ENCODE measurements at places on chromosomes 1 and 21. TPM values are rescaled to one million over a fixed set of nuclear protein-coding genes. Genes with fewer than 3 reads are reported as not detected.

The ANKRD34A gene
- polyA plus RNA-seq = 0.64 TPM

The HSD3B2 gene
- polyA plus RNA-seq = not detected

The CTSE gene
- not detected for polyA plus RNA-seq

The SAMD13 gene
- polyA plus RNA-seq = not detected

The HNRNPCL2 gene
- polyA plus RNA-seq = not detected

The SPATA6 gene
- 2.2 TPM for polyA plus RNA-seq

The RPE65 gene
- not detected for polyA plus RNA-seq

The PIK3R3 gene
- polyA plus RNA-seq = 0.24 TPM

The SIPA1L2 gene
- polyA plus RNA-seq = not detected

The GOLT1A gene
- not detected for polyA plus RNA-seq

The FBXO2 gene
- 18.0 TPM for polyA plus RNA-seq

The APH1A gene
- polyA plus RNA-seq = 78.4 TPM

The OLFML3 gene
- polyA plus RNA-seq = not detected

The NOS1AP gene
- polyA plus RNA-seq = not detected

The MAST2 gene
- polyA plus RNA-seq = 3.1 TPM

The STYXL2 gene
- polyA plus RNA-seq = not detected

The CRP gene
- not detected for polyA plus RNA-seq

The PCP4 gene
- not detected for polyA plus RNA-seq

The PSMB4 gene
- polyA plus RNA-seq = 69.1 TPM

The KRTAP21-2 gene
- polyA plus RNA-seq = not detected

The KRTAP7-1 gene
- not detected for polyA plus RNA-seq

The REN gene
- not detected for polyA plus RNA-seq

The UBE2U gene
- polyA plus RNA-seq = not detected

The GBP5 gene
- 8.9 TPM for polyA plus RNA-seq

The OR14K1 gene
- not detected for polyA plus RNA-seq

The PDZK1 gene
- 0.30 TPM for polyA plus RNA-seq

The L1TD1 gene
- 0.56 TPM for polyA plus RNA-seq

The CD1E gene
- not detected for polyA plus RNA-seq

The TNFRSF18 gene
- 3.5 TPM for polyA plus RNA-seq

The CSF3R gene
- polyA plus RNA-seq = 1.9 TPM

The MEAF6 gene
- polyA plus RNA-seq = 151 TPM

The LDLRAD2 gene
- 0.69 TPM for polyA plus RNA-seq

The FCGR2B gene
- 235 TPM for polyA plus RNA-seq

The IRF6 gene
- polyA plus RNA-seq = 0.93 TPM

The KLF17 gene
- polyA plus RNA-seq = not detected

The SLAMF8 gene
- polyA plus RNA-seq = not detected

The MTX1 gene
- 41.7 TPM for polyA plus RNA-seq

The C1orf87 gene
- not detected for polyA plus RNA-seq

The GLUL gene
- polyA plus RNA-seq = 26.2 TPM

The MROH7 gene
- not detected for polyA plus RNA-seq

The ZFP69 gene
- polyA plus RNA-seq = 5.7 TPM

The RGS2 gene
- polyA plus RNA-seq = 244 TPM

The MYOG gene
- polyA plus RNA-seq = not detected

The SLC5A3 gene
- 0.93 TPM for polyA plus RNA-seq

The RUSC1 gene
- polyA plus RNA-seq = 8.9 TPM

The CLCA1 gene
- not detected for polyA plus RNA-seq

The CREB3L4 gene
- 6.5 TPM for polyA plus RNA-seq

The ADAMTS1 gene
- polyA plus RNA-seq = not detected

The CEP350 gene
- polyA plus RNA-seq = 61.1 TPM

The SLC37A1 gene
- polyA plus RNA-seq = 14.8 TPM

The RHBDL2 gene
- polyA plus RNA-seq = not detected

The TDRD10 gene
- polyA plus RNA-seq = not detected

The GJA8 gene
- not detected for polyA plus RNA-seq

Measured in IgD-negative memory B cell (primary cell).